Mucosa of gallbladder (tissue), 1 donor: ENCODE measurements at places on chromosomes 11 and 22.

DNA sequence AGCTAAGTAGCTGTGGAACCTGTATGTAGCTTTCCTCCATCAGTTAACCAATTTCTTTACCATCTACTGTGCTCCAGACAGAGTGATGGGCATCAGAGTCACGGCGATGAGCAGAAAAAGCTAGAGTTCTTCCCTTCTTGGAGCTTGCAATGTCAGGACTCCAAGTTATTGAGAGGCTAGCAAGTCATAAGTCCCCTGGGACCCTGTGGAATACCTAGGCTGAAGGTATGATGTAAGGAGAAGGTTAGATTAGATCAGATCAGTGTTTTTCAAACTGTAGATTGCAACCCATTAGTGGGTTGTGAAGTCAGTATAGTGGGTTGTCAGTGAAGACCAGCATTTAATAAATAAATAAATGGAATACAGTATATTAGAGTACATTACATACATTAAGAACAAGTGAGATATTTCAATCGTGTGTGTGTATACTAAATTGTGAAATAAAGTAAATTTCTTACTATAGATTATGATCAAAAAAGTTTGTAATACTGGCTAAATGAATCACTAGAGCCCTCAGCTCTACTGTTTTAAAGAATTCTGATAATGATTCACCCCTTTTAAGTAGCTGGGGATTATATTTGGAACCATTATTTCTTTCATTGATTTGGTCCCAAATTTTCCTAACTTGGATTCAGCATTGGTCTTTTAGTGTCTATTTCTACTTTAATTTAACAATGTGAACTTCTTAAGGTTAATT, 52.3 kb downstream of the RASSF10 start:
- no peak for DNase-seq

DNA sequence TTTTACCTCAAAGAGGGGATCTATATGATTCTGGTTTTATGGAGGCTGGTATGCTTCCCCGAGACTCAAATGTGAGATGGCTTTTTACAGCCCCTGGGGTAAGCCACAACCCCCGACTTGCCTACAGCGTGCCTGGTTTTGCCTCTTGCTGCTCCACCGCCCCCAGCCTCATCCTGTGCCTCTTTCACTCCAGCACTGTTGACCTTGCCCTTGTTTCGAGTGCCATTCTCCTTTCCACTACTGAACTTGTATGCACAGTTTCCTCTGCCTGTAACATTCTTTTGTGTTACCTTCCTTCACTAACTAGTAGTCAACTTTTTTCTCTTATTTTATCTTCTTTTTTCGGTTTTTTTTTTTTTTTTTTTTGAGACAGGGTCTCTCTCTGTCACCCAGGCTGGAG, 219.0 kb upstream of the ZBED5 start:
- DNase-seq: no peak

- no peak for DNase-seq
Observed at GRCh38 chr11:3860375-3860774, 4.9 kb downstream of the STIM1 start.

- DNase-seq: no peak
Observed at GRCh38 chr22:30234786-30235470, 11.6 kb downstream of the LIF start.

- peak; percentile 22 for DNase-seq
Observed at GRCh38 chr11:28836285-28837081, 728.3 kb downstream of the METTL15 start.

DNA sequence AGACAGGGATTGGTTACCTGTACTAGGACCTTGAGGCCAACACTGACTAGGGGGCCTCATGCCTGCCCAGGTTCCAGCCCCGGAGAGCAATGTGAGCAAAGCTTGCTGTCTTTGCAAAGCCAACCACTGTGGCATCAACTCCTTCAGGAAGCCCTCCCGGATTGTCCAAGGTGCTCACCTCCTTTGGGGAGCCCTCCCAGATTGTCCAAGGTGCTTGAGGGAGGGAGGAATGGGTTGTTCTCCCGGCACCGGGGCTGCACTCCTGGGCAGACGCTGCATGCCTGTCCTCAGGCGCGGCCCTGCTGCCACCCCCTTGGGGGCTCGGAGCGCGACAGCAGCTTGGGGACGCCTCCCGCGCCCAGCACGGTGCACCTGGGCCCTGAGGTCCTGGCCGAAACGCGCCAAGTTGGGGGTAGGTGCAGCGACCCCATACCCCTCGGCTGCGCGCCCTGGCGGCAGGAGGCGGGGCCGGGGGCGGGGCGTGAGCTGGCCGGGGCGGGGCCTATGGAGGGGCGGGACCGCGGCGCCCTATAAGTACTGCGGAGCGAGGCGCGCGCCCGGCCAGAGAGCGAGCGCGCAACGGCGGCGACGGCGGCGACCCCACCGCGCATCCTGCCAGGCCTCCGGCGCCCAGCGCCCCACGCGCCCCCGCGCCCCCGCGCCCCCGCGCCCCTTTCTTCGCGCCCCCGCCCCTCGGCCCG, at the start of gene CD81:
TSS of gene CD81 (plus strand) at position 560 of the 701 bp plus-strand sequence. CDS start 240 bp downstream, outside the sequence.
- DNase-seq: no peak

DNA sequence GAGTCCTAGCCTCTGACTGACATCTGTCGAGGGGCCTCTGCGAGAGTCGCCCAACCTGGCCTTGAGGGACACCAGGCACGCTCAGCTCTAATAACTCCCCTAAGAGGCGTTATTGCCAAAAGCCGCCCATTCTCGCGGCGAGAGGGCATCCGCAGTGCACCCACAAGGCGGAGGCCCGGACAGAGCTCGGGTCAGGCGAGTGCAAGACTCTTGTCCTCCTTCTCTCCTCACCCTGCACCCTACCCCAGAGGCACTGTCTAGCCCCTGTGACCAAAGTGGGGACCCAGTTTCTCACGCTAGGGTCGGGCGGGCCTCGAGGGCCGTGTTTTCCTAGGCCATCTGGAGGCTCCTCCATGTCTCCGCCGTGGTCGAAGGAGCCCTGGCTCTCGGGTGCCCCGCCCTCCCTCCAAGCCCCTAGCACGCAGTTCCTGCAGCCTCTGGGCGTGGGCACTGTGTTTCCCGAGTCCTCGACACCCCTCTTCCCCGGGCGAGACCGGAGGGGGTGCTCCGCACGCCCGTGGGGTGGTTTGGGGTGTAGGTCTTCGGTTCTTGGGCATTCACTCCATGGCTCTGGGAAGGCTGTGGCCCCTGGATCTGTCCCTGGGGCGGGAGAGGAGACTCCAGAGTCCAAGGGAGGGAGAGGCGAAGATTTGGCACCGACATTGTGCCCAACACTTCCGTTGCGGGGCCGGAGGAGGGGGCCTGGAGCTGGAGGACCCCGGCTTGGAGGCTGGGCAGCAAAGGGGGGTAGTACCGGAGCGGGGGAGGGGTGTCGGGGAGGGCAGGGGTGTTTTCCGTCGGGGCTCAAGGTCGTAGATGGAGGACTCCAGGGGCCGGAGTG, 1.0 kb downstream of the CHRM4 start:
- DNase-seq: no peak
